ENCODE measurements at places on chromosomes 6 and 20.

DNA sequence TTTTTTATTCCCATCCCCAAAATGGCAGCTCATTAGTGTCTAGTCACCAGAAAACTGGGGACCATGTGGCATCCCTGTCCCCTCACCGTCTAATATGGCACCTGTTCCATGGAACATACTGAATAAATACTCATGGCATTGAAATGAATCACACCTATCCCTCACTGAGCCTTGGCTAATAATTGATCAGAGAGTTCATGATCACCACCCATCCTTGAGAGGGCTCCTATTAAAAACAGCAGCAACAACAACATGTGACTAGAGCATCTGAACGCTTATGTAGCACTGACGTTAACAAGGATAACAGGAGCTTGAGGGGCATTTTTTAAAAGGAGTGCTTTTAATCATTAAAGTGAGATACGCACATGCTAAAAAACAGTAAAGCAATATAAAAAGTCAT lies 1111.6 kb upstream of the FLRT3 start:
- no peak for DNase-seq

DNA sequence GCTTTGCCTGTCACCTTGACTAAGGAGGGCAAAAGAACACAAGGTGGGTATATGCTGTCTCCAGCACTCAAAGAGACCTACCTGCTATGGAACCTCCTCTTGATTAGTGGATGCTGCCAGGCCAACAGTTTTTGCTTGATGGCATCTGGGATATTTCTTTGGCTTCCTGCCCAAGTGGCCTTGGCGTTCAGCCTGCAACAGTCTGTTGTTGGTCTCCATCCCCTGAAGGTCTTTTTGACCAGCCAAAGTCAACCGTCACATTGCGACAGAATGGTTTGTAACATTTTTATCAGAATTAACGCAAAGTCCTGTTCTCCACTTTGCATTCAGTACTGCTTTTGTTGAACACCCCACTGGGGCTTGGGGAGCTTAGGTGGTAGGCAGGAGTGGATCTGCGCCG lies 37.1 kb downstream of the SERPINB1 start:
- DNase-seq, result no peak

GRCh38 chr6:79070206-79070825 lies 7.7 kb downstream of the PHIP start:
- no peak for DNase-seq

DNA sequence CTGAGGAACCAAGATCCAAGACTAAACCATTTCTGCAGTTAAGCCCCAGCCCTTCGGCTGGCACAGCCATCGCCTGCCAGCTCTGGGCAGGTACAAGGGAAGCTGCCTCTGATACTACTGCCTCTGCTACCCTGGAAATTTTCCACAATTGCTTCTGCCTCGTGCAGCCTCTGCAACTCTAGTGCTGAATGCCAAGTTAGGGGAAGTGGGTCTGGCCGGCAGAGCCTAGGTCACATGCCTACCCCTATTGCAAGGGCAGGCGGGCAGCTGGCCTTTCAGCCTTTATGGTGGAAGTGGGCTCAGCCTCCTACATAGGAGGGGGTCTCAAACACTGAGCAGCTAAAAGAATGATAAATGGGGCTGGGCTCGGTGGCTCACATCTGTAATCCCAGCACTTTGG lies 44.5 kb upstream of the TULP1 start:
- no peak for DNase-seq

DNA sequence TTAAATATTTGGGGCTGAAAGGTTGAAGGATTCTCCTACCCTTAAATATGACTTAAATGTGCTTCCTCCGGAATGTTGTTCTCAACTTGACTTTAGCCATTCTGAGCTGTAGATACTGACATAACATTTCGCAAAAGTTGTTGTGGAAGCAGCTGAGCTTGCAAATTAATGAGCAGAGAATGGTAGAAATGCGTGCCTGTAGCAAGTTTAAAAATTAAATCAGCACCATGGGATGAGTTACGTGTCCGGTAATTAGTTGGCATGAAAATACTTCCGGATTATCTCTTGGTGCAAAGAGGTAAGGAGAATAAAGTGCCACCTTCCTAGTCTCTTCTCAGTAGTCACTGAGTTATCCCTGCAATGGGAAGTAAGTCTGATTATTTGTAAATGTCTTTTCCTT lies 23.6 kb upstream of the PBOV1 start:
- no peak for DNase-seq

DNA sequence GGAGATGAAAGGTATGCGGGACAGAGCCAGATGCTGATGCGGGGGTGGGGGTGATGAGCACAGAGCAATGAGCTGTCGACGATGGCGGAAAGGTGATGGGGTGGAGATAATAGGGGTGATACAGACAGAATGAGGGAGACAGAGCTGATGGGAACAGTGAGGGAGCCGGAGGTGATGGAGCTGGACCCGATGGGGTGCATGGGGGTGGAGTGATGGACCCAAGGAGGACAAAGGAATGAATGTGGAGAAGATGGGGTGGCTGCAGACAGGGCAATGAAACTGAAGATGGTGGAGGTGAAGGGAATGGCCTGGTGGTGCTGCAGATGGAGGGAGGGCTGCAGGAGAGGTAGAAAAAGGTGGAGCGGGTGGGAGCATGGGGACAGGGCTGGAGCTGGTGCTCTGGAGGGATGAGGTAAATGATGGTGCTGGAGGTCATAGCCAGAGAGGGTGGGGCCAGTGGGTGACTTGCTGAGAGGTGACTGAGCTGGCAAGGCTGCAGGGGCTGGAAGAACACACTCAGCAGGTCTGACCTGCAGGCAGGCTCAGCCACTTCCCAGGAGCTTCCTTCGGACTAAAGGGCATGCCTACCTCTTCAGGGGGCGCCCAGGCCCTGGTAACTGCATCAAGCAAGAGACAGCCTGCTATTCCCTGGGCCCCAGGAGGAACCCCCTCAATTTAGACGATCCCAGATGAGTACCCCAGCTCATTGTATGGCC lies 6.0 kb upstream of the FOXS1 start:
- no peak for DNase-seq

DNA sequence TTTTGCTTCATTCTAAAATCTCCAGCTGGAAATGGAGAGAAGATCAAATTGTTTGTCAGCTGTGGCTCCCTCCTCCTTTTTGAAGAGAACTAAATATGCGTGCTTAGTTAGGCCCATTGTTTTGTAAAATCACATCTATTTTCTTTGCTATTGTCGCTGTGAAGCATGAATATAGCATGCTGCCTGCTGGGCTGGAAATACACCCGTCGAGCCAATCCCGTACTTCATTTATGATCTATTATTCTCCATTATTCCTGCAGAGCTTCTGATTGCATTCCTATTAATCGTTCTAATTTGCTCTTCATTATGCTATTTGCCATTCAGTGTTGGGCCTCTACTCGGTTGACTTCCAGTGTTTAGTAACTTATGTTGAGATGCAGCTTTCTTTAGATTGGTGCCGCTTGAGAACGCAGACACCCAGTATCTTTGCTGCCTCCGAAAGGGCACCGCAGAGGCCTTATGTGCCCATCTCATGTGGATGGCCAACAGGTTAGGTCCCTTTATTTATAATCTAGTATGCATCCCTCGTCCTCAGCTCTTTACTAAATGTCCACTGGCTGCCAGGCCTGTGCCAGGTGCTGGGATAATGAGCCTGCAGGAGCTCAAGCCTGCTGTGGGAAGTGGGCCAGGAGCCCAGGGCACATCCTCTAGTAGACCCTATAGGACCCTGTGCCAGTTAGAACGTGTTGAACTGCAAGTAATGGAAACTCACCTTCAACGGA lies 45.6 kb downstream of the FAM50B start:
- DNase-seq, result no peak

GRCh38 chr6:29941016-29941415 lies 1.3 kb upstream of the HLA-A start:
- no peak for DNase-seq

DNA sequence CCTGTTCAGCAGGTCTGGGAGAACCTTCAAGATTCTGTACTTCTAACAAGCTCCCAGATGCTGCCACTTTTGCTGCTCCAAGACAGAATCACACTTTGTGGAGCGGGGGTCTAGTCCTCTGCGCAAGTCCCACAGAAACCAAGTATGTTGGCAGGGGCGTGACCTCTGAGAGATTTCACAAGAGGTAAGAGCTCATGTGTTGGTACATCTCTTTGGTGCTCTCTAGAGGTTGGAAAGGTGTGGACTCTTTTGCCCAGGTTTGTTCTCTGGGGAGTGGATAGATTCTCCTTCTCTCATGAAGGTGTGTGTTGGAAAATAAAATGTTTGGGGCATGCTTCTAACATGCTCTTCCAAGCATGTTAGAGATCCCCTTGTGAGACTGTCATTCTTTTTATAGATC lies 340.9 kb upstream of the IRAK1BP1 start:
- no peak for DNase-seq

DNA sequence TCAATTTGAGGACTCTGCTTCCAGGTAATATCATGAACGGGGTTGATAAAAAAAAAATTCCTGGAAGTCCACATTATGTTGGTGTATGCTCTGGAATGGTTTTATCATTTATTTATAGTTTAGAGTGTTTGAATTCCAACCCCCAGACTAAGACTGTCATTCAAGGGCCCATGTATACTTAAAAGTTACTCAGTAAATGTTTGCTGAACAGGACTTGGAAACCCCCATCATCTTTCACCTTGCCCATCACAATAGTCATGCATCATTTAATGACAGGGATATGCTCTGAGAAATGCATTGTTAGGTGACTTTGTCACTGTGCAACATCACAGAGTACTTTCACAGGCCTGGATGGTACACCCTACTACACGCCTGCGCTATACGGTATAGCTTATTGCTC lies 104.8 kb downstream of the ATXN1 start:
- no peak for DNase-seq

DNA sequence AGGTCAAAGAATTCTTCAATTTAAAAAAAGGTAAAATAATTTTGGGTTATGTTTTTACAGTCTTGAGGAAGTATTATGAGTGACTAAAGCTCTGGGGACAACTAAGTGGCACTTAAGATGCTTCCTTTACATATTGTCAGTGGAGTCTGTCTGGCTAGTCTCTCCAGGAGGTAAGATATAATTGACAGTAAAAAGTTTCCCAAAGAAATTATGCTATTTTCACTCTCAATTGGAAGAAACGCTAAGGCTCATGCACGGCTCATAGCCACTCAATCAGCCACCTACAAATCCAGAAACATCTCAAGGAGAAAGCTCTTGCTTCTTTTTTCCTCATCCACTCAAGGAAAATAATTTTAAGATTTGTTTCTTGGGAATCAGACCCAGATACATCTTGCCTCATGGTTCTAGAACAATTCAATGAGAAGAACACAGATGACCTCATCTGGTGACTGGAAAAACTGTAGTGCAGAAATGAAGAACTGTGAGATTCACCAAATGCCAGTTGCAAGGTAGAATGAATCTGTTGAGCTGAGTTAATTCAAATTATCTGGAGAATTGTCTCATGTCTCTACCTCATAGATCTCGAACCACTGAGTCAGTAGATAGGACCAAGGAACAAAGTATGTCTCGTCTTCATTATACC lies 252.9 kb downstream of the TPBG start:
- no peak for DNase-seq

GRCh38 chr6:108578166-108578565 lies 17.4 kb downstream of the FOXO3 start:
- DNase-seq, result no peak

GRCh38 chr6:30864325-30864724 lies 20.0 kb upstream of the DDR1 start:
- DNase-seq, result no peak

- DNase-seq, result no peak
These were observed 33.4 kb downstream of the TTLL9 start for GRCh38 chr20:31903627-31904386.

DNA sequence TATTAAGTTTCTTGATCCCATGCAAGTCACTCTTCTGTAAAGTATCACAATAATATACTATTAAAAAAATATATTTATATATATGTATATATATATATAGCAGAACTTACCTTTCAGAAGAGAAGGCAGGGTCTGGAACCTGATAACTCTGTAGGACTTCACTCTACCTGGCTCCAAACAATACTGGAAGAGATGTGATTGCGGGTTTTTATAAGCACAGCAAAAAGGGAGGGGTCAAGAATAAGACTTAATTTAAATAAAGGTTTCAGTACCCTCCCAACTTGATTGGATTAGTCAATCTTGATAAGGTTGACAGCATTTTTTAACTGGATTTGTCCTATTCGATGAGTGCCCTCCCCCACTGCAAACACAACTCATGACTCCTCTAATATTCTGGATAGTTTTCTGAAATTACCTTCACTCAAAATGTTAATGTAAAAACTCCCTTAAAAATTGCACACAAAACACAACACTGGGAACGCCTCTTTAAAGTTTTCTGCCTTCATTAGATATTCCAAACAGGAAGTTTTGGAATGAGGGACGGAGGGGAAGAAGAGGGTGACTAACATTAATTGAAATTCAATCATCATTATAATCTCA lies 4.0 kb upstream of the ZNF217 start:
- DNase-seq, result no peak
